Osteoblast (primary cell): ENCODE measurements at places on chromosomes 13 and 19. TPM values are rescaled to one million over a fixed set of nuclear protein-coding genes. Genes with fewer than 3 reads are reported as not detected.

- H3K36me3 ChIP-seq: peaks cover 12% of the 10 kb centered on the region
- H3K27me3 ChIP-seq: no peaks in the 10 kb centered on the region
- H3K4me3 ChIP-seq: no peak overlapping the region
- peaks cover 24% of the 10 kb centered on the region for H3K4me1 ChIP-seq
Measured at GRCh38 chr13:46749951-46750350, 47.0 kb downstream of the ESD start.

DNA sequence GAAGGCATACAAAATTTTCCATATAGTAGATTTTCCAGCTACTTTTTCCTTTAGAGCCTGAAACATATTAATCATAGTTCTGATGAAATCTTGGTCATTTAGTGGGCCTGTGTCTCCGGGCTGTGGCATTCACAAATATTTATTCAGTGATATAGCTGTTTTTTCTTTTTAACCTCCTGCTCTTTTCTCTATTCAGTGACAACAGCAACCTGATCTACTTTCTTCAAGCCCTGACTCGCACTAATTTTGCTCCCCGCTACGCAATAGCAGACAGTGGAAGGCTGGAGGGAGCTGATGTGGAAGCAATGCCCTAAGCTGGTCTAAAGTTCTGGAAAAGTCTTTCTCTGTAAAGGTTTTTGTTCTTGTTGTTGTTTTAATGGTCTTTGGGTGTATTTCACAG is 289.7 kb downstream of the SLITRK6 start:
- H3K36me3 ChIP-seq: no peaks in the 10 kb centered on the region
- no peak for DNase-seq
- H3K4me1 ChIP-seq: no peaks in the 10 kb centered on the region

TPRX2 gene
- not detected in 2 replicates for total RNA-seq

GRCh38 chr19:28497887-28498286 is 715.1 kb downstream of the UQCRFS1 start:
- H3K36me3 ChIP-seq: no peaks in the 10 kb centered on the region
- no peak for DNase-seq
- H3K27me3 ChIP-seq: no peaks in the 10 kb centered on the region
- no peak overlapping the region for H3K27ac ChIP-seq
- no peak overlapping the region for H3K4me3 ChIP-seq

GRCh38 chr13:93118081-93118615 is 108.5 kb upstream of the GPC6 start:
- H3K4me1 ChIP-seq: no peaks in the 10 kb centered on the region
- H3K27me3 ChIP-seq: peaks cover 4% of the 10 kb centered on the region
- no peak overlapping the region for H3K27ac ChIP-seq
- no peaks in the 10 kb centered on the region for H3K36me3 ChIP-seq
- no peak overlapping the region for H3K4me3 ChIP-seq

RPS15 gene
- total RNA-seq: 304 and 318 TPM in 2 replicates

COX7A1 gene
- 8.3 and 13.6 TPM in 2 replicates for total RNA-seq

DNA sequence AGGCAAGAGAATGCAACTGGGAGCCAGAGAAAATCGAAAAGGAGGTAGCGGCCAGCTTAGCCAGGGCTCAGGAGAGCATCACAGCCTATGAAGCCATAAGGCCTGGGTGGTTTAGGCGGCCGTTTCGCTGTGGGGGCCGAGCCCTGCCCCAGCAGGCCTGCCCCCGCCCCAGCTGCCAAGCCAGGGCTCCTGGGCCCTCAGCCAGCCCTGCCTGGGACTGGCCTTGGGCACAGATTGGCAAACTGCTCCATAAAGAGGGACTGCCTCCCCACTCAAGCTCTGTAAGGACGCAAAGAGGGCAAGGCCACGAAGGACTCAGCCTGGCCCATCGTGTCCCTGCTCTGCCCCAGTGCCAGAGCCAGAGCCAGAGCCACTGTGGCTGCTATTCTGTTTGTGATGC is 10.2 kb downstream of the ZNF653 start:
- peaks cover 5% of the 10 kb centered on the region for H3K4me1 ChIP-seq
- no peaks in the 10 kb centered on the region for H3K27me3 ChIP-seq
- no peak for DNase-seq
- no peak overlapping the region for H3K4me3 ChIP-seq
- H3K27ac ChIP-seq: no peak overlapping the region

CPT1C gene
- 10.9 and 17.0 TPM in 2 replicates for total RNA-seq

PNMA8B gene
- total RNA-seq: 0.72 and 1.2 TPM in 2 replicates

DNA sequence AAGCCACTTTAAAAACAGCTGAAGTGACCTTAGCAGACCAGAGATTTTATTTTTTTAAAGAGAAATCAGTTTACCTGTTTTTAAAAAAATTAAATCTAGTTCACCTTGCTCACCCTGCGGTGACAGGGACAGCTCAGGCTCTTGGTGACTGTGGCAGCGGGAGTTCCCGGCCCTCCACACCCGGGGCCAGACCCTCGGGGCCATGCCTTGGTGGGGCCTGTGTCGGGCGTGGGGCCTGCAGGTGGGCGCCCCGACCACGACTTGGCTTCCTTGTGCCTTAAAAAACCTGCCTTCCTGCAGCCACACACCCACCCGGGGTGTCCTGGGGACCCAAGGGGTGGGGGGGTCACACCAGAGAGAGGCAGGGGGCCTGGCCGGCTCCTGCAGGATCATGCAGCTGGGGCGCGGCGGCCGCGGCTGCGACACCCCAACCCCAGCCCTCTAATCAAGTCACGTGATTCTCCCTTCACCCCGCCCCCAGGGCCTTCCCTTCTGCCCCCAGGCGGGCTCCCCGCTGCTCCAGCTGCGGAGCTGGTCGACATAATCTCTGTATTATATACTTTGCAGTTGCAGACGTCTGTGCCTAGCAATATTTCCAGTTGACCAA is 10.8 kb downstream of the PLPPR3 start:
- DNase-seq: peak; percentile 86
- H3K27me3 ChIP-seq: no peaks in the 10 kb centered on the region
- H3K27ac ChIP-seq: no peak overlapping the region
- H3K4me1 ChIP-seq: no peaks in the 10 kb centered on the region
- peaks cover 60% of the 10 kb centered on the region for H3K36me3 ChIP-seq
- H3K4me3 ChIP-seq: no peak overlapping the region

ZBTB32 gene
- not detected in 2 replicates for total RNA-seq

NDUFA11 gene
- total RNA-seq: 235 and 265 TPM in 2 replicates

- H3K4me3 ChIP-seq: no peak overlapping the region
- H3K27me3 ChIP-seq: no peaks in the 10 kb centered on the region
- peaks cover 6% of the 10 kb centered on the region for H3K4me1 ChIP-seq
- no peaks in the 10 kb centered on the region for H3K36me3 ChIP-seq
- DNase-seq: no peak
Measured at GRCh38 chr19:46441866-46442265, 13.1 kb upstream of the PNMA8C start.

DNA sequence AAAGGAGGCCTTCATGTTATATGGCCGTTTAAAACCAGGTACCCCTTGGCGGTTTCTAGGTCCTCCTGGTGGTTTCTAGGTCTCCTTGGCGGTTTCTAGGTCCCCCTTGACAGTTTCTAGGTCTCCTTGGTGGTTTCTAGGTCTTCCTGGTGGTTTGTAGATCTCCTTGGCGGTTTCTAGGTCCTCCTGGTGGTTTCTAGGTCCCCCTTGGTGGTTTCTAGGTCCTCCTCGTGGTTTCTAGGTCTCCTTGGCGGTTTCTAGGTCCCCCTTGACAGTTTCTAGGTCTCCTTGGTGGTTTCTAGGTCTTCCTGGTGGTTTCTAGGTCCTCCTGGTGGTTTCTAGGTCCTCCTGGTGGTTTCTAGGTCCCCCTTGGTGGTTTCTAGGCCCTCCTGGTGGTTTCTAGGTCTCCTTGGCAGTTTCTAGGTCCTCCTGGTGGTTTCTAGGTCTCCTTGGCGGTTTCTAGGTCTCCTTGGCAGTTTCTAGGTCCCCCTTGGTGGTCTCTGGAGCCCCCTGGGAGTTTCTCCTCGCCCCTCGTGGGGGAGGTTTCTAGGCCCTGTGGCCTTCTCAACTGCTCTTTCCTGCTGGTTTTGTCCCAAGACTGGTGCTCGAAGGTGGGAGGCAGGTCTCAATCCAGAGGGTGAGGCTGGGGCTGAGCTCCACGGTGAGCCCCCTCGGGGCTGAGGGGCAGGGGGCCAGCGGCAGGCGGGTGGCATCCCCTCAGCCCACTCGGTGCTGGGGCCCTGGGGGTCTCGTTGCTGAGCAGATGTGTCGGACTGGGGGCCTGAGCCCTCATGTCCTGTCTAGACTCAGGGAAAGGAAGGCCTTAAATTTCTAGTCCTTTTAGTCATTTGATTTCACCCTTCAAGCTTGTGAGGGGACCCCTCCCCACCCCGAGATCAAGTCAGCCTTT is 8.0 kb downstream of the HCN2 start:
- no peak overlapping the region for H3K4me3 ChIP-seq
- no peak overlapping the region for H3K27ac ChIP-seq
- no peak for DNase-seq
- H3K36me3 ChIP-seq: no peaks in the 10 kb centered on the region

DKKL1 gene
- 0.36 TPM in 1 of 2 replicates, not detected in the other for total RNA-seq

DNA sequence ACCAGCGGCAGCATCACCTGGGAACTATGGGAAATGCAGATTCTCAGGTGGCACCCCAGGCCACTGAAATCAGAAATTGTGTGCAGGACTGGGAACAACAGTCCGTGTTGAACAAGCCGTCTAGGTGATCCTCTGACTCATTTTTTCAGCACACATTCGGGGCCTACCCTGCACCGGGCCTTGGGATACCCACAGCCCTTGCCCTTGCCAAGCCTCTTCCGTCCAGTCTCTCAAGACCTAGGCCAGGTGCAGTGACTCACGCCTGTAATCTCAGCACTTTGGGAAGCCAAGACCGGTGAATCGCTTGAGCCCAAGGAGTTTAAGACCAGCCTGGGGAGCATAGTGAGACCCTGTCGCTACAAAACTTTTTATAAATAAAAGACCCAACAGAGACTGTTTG is 18.3 kb downstream of the TGFB1 start:
- no peaks in the 10 kb centered on the region for H3K4me1 ChIP-seq
- peak; percentile 78 for DNase-seq
- H3K27ac ChIP-seq: no peak overlapping the region
- peaks cover 53% of the 10 kb centered on the region for H3K36me3 ChIP-seq
- no peak overlapping the region for H3K4me3 ChIP-seq

CYP4F8 gene
- not detected in 2 replicates for total RNA-seq

ZNF491 gene
- total RNA-seq: 4.3 and 6.2 TPM in 2 replicates

GRCh38 chr13:48377857-48378256 is 35.1 kb downstream of the LPAR6 start:
- no peak overlapping the region for H3K4me3 ChIP-seq
- no peak for DNase-seq
- no peak overlapping the region for H3K27ac ChIP-seq
- H3K27me3 ChIP-seq: no peaks in the 10 kb centered on the region

LILRA1 gene
- not detected in 2 replicates for total RNA-seq

DNA sequence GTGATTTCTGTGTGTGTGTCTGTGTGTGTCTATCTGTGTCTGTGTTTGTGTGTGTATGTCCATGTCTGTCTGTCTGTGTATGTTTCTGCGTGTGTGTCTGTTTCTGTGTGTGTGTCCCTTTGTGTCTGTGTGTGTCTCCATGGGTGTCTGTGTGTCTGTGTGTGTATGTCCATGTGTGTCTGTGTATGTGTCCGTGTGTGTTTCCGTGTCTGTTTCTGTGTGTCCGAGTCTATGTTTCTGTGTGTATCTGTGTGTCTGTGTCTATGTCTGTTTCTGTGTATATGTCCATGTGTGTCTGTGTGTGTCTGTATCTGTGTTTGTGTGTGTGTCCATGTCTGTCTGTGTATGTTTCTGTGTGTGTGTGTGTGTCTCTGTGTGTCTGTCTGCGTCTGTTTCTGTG is 276.3 kb upstream of the SOX1 start:
- peak; percentile 29 for DNase-seq
- H3K4me1 ChIP-seq: no peaks in the 10 kb centered on the region
- H3K4me3 ChIP-seq: no peak overlapping the region
- no peaks in the 10 kb centered on the region for H3K36me3 ChIP-seq
- H3K27ac ChIP-seq: no peak overlapping the region

DNA sequence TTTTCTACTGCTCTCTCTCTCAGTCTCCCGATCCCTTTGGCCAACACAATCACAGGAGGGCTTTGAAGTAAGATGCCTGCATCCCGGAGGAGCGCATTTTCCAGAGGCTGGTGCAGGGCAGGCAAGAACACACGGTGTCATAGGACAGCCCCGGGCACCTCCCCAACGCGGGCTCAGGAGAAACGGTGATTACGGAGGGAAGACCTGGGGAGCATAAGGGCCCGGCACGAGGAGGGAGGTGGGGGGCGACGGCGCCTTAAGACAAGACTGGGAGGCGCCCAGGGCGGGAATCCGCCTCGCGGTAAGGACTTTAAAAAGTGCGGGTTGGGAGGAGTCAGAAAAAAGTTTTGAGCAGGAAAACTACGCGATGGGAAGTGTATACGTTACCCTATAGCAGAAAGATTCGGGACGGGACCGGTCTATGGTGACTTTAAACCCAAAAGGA is 18.7 kb upstream of the ZNF888 start:
- H3K27me3 ChIP-seq: no peaks in the 10 kb centered on the region
- peak overlapping the region; percentile 69 for H3K27ac ChIP-seq
- H3K4me1 ChIP-seq: peaks cover 10% of the 10 kb centered on the region
- DNase-seq: peak; percentile 44
- H3K36me3 ChIP-seq: no peaks in the 10 kb centered on the region
- H3K4me3 ChIP-seq: peak overlapping the region; percentile 90

DNA sequence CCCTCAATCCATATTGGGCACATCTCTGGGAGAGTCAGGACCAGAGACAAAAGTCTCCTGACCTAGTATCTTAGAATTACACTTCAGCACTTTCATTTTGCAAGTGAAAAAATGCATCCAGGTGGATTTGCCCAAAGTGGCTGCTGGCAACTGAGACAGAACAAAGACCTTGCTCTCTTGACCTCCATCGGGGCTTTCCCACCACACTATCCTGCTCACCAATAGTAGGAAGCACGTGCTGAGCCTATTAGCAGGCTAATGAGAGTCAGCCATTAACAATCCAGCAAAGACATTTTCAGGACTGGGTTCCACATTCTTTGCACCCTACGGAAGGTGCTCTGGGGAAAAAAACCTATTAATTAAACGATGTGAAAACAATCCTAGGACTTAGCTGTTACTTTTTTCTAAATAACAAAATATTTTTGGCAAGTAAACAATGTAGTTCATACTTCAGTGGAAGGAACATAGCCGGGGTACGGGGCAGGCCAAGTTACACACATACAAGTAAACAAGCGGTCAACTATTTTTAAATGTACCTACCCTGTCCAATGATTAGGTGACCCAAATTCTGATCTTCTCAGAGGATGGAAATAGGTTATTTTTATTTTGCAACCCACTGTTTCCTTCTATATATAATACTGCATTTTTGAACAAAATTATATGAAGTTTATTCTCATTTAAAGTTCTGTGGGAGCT is 78.6 kb downstream of the CDADC1 start:
- H3K4me3 ChIP-seq: no peak overlapping the region
- no peaks in the 10 kb centered on the region for H3K36me3 ChIP-seq
- DNase-seq: no peak

DNA sequence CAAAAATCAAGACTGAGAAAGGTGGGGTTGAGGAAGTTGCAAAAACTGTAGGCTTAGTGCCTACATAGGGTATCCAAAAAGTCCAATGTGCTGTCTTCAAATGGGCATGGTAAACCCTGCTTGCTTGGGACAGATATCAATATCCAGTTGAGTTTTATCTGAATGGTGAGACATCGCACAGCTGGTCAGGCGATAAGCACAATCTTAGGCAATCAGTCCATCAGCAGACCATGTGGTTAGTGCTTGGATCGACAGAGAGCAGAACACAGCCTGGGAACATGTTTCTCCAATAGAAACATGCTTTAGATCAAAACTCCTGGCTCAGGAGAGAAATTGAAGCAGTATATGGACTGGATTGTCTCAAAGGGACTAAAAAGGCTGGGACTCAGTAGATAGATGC is 151.3 kb upstream of the IPO5 start:
- no peak overlapping the region for H3K27ac ChIP-seq
- no peaks in the 10 kb centered on the region for H3K36me3 ChIP-seq
- peaks cover 7% of the 10 kb centered on the region for H3K27me3 ChIP-seq
- DNase-seq: no peak
- H3K4me1 ChIP-seq: no peaks in the 10 kb centered on the region
- H3K4me3 ChIP-seq: no peak overlapping the region
